ENCODE measurements at places on chromosomes 16 and 17. TPM values are rescaled to one million over a fixed set of nuclear protein-coding genes. Genes with fewer than 3 reads are reported as not detected.

GRCh38 chr17:66684261-66684660 lies 150.7 kb upstream of the CACNG5 start:
- DNase-seq, result no peak

GRCh38 chr16:143456-143855 lies 5.0 kb upstream of the NPRL3 start:
- DNase-seq, result no peak

The TBC1D3 gene
- total RNA-seq, result not detected

DNA sequence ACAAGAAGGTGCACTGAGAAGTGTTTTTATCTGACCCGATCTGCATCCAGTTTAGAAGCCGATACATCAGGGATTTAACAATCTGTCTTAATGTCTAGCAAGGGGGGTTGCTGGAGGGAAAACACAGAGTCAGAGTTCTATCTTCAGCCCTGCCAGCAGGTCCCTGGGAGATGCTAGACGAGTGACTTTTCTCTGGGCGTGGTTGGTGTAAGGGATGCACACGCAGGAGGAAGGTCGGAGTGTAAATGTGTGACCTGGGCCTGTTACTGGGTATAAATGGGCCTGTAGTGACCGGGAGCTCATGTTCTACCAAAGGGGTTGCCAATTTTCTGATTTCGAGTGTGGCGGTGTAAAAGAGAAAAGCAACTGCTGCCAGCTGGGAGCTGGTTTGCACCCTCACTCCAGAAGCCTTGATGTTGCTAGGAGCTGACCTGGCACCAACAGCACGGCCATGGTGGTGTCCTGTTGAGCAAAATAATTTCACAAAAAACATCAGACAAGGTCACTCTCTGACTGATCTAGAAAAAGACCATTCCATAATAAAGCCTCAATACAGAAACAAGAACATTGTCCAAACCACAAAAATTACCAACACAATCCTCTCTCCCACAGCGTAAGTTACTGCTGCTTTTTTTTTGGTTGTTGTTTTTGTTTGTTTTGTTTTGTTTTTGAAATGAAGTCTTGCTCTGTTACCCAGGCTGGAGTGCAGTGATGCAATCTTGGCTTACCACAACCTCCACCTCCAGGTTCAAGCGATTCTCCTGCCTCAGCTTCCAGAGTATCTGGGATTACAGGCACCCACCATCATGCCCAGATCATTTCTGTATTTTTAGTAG lies 1.3 kb upstream of the KCTD13 start:
- DNase-seq, result no peak

DNA sequence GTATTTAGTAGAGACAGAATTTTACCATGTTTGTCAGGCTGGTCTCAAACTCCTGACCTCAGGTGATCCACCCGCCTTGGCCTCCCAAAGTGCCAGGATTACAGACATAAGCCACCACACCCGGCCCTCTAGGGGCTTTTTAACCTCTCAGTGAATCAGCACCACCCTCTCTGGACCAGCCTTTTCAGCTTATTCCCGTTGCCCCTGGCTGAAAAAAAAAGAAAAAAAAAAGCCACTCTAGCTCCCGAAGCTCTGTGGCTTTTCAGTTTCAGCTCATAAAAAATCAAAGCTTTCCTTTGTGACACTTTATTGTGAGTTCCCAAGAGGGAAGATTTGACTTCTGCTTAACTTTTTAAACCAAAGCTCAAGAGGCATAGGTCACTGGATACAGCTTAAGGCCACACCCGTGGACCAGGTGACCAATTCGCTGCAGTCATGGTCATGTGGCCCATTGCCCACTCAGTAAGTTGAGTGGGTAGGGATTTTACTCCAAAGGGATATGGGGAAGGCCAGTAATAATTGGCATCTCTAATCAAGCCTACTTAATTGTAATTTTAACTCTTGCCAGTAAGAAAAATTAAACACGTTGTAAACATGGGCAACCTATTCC lies 46.6 kb upstream of the MED13 start:
- no peak for DNase-seq

DNA sequence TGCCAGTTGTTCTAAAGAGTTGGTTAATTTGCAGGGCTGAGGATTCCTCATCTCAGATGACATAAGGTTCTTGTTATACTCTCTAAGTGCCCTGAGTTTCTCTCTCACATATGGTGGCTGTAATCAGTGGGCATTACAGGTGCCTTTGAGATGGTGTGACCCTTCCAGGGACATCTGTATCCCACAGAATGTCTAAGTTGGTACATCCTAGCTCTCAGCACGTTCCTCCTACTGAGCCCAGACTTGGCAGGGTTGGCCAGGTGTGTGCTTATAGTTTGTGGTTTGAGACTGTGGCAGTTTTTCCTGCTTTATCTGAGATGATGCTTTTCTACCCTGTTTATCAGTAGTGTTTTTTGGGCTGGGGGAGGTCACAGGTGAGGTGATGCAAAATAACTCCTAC lies 36.3 kb downstream of the SPECC1 start:
- DNase-seq, result no peak

DNA sequence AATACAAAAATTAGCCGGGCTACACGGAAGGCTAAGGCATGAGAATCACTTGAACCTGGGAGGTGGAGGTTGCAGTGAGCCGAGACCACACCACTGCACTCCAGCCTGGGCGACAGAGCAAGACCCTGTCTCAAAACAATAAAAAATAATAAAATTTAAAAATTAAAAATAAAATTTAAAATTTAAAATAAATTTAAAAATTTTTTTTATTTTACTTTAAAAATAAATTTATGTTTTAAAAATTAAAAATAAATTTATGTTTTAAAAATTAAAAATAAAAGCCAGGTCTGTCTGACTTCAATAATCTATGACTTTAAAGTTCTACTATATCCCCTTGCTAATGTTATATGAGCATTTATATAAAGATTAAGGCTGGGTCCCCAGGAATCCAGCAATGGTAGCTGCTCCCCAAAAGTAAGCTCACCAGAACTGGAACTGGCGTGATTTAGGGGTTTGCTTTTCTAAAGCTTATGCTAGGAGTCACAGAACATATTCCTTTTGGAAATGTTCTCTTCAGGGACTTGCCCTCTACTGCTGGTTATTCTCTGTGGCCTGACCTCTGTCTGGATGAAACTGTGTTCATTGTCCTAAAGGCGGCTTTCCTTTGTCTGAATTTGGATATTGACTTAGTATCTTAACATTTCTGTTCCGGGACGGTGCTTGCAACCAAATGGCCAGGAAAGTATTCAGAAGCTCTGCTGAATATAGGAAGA lies 140.2 kb upstream of the NOL11 start:
- DNase-seq, result no peak
